ENCODE measurements at places on chromosomes 1 and 21.

DNA sequence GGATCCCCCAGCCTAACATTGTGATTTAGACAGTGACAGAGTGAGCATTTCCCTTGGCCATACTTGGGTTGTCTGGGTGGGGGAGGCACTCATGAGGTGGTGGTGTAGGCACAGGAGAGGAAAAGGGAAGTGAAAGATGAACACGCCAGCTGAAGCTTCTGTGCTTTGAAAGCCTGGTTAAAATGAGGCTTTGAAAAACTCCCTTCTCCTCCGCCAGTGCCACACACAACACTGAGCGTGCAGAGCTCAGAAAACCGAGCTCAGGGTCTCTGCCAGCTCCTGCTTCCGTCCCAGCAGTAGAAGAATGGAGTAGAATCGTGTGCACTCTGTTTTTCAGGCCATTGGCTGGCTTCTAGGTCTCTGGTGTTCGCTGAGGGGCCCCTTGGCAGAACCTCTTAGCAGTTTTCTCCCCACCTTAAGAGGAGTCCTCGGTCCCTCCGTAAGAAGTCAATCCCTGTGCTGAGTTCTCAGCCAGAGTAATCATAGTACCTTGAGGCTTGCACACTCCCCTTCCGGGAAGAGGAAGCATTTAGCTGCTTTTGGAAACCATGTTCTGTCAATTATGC is 12.9 kb downstream of the PLEKHM2 start:
- DNase-seq, result peak; percentile 61

DNA sequence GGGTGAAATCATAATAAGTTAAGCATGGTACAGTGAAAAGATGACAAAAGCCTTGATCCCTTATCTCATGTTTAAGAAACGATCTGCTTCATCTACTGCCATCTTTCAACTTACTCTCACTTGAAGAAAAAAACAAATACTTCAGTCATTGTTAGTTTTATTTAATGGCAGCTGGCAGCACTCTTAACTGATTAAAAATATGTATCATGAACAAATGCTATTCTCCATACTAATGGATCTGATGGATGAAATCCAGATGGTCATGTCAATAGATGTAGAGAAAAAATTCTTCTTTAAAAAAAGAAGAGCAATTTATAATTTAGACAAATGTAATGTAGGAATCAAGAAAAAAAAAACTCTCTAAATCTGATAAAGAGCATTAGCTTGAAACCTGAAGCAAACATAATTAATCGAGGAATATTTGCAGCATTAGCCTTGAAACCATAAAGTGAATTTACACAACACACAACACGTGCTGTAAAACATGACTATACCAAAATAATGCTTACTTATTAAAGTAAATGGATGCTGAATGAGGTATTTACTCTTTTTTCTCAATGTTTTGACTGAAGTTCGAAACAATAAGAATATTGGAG is 579.0 kb upstream of the ADAMTS5 start:
- no peak for DNase-seq

GRCh38 chr1:46983830-46984586 is 39.5 kb upstream of the CYP4X1 start:
- no peak for DNase-seq

DNA sequence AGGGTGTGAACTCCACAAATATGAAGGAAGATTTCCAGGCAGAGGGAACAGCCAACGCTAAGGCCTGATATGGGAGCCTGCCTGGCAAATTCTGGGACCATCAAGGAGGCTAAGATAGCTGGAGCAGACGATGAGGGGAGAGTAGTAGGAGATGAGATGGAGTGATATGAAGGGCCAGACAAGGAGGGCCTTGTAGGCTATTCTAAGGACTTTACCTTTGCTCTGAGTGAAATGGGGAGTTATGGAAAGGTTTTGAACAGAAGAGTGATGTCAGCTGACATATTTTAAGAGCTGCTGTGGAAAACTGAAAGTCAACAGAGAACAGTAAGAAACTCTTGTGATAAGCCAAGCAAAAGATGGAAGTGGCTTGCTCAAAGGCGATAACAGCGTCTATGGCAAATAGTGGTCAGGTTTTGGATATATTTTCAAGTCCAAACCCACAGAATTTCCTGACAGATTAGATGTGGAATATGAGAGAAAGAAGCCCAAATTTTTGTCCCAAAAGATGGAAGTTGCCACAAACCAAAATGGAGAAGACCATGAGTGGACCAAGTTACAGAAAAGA is 2.1 kb upstream of the TP53BP2 start:
- no peak for DNase-seq

DNA sequence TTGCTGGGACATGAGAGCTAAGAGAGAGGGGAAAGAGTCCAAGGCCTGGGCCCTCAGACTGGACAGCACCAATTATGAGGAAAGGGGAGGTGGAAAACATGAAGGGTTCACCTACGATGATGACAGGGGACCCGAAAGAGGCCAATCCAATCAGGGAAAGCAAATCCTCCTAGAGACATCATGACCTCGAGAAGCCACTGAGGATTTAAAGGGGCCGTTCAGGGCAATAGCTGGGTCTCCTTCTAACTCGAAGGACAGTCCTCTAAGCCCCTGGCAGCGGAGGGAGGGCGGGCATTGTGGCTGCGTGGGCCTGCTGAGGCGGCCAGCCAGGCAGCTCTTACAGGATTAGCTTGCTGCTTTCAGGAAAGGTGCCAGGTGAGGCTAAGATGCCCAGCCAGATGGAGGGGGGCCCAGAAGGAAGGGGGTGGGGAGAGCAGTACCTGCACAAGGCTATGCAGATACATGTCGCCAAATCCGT is 7.4 kb downstream of the MEF2D start:
- no peak for DNase-seq

- peak; percentile 22 for DNase-seq
Measured at GRCh38 chr1:85047472-85048295, 616 bp downstream of the MCOLN3 start.

- no peak for DNase-seq
Measured at GRCh38 chr1:25707280-25708016, 90.9 kb downstream of the MAN1C1 start.

DNA sequence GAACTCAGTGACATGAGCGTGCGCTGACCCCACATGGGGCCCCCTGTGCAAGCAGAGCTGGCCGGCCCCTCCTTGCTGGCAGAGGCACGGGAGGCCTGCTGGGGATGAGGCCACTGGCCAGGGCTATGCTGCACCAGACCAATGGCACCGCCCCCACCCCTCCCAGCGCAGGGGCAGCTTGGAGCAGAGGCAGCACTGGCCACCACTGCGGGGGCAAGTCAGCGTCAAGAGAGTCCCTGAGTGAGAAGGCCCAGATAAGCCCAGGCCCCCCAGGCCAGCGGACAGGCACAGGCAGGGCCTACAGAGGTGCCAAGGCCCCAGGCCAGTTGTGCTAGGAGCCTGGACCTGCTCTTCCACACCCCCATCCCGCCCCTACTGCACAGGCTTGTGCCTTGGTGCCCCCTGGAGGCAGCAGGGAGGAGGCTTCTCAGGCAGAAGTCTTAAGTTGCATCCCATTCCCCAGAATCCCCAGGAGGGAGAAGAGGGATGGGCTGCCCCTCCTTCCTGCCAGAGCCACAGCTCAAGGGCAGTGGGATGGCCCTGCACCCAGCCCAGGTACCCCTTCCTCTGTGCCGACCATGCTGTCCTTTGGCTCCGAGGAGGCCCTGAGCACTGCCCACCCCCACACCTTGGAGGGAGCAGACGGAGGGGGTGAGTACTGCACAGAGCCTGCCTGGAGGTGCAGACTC is 35.8 kb downstream of the EPHX1 start:
- DNase-seq, result peak; percentile 46

DNA sequence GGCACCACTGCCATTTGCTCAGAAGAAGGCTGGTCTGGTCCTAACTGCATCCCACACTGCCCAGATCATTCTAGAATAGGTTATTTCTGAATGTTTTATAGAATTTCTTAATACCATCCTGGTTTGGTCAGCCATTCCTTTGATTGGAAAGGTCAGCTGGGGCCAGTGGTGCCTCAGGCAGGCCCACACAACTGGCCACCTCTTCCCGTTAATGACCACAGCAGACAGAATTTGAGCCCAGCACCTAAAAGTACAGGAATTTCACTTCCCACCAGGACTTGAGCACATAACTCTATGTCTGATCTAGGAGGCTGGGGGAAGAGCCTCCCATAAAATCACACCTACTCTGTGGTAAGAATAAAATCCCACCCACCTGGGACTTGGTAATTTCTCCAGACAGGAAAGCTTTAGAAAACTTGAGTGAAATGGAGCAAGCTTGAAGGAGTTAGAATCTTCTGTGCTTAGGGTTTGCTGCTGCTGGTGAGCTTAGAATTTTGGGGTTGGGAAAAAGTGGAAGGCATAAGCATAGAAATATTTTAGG is 6.6 kb upstream of the PLA2G2C start:
- DNase-seq, result no peak

GRCh38 chr1:1842360-1843146 is 48.3 kb downstream of the GNB1 start:
- no peak for DNase-seq

DNA sequence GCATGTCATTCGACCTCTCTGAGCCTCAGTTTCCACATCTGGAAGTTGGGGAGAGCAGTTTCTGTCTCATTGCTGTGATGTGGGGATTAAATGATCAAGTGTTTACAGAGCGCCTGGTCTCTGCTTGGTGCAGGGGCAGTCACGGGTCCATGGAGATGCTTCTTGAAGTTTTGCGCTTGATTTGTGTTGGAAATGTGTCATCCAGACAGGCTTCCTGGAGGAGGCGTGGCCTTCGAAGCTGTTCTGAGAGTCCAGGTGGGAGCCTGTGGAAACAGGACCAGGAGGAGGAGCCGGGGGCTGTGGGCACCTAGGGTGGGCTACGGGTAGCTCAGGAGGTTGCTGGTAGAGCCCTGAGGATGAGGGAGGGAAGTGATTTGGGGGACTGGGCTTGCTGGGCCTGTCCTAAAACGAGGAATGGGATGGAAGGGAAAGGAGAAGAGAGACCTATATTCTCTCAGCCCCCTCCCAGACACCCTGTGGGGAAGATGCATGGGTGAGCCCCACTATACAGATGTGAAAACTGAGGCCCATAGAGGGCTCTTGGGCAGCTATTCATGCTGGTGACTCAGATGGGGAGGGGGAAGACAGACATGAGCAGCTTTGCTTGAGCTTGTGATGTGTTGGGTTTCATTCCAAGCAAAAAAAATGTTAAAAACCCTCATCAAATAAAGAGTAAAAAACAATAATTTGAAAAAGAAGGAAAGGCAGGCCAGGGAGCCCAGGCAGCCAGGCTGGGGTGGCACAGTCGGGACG is 107.2 kb upstream of the WNT4 start:
- DNase-seq, result no peak

GRCh38 chr1:217626321-217626720 is 4.6 kb downstream of the GPATCH2 start:
- no peak for DNase-seq

GRCh38 chr21:15138490-15138889 is 73.7 kb upstream of the NRIP1 start:
- no peak for DNase-seq

GRCh38 chr21:45497846-45498645 is 44.2 kb downstream of the SLC19A1 start:
- DNase-seq, result no peak

DNA sequence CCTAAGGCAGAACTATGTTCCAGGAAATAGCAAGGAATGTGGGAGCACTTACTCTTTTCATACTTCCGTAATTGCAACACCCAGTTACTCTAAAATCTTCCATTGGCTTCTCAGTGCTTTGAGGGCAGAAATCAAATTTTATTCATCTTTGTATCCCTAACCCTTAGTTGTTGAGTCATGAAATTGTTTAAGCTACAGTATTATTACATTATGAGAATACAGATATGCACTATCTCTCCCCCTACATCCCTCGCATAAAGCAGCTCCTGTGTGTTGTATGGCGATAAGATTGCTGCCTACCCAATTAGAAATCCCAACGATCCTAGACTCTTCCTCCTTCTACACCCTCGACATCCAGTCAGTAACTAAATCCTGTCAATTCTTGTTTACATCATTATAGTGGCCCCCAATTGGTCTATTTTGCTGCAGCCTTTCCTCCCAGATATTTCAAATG is 2.6 kb downstream of the AIDA start:
- no peak for DNase-seq

DNA sequence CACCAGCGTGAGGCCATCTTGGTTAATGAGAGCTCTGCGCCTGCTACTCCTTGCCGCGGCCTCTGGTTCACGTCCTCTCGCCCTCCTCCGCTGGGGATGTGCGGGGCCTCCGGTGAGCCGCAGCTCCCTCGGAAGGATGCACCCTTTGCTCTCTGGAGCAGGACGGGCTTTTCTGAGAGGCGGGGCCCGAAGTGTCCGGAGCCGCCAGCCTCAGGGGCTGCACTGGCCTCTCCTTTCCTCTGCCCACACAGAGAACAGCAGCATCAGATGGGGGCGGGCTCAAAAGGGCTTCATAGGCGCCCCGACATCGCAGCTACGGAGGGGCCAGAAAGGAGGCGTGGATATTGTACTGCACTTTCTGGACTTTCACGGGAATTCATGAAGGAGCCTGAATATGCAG is 284.7 kb downstream of the CAMTA1 start:
- DNase-seq, result no peak

DNA sequence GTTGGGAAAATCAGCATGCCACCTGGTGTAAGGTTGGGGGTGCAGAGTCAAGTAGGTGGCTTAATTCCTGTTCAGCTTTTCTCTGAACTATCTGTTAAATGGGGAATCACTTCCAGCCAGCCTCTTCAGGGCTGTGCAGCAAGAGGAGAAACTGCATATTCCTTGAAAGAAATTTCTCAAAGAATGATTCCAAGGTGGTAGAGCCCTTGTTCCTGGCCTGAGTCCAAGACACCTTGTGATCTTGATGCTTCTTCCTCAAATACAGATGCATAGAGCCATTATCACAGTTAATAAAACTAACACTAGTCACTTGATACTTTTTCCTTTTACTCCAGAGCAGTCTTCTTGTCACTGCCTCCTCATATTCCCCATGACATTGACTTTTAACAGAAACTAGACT is 5.2 kb downstream of the TXLNA start:
- DNase-seq, result no peak

- no peak for DNase-seq
Measured at GRCh38 chr1:63674238-63674864, 81.1 kb downstream of the PGM1 start.

- no peak for DNase-seq
Measured at GRCh38 chr1:25641329-25641725, 24.7 kb downstream of the MAN1C1 start.

DNA sequence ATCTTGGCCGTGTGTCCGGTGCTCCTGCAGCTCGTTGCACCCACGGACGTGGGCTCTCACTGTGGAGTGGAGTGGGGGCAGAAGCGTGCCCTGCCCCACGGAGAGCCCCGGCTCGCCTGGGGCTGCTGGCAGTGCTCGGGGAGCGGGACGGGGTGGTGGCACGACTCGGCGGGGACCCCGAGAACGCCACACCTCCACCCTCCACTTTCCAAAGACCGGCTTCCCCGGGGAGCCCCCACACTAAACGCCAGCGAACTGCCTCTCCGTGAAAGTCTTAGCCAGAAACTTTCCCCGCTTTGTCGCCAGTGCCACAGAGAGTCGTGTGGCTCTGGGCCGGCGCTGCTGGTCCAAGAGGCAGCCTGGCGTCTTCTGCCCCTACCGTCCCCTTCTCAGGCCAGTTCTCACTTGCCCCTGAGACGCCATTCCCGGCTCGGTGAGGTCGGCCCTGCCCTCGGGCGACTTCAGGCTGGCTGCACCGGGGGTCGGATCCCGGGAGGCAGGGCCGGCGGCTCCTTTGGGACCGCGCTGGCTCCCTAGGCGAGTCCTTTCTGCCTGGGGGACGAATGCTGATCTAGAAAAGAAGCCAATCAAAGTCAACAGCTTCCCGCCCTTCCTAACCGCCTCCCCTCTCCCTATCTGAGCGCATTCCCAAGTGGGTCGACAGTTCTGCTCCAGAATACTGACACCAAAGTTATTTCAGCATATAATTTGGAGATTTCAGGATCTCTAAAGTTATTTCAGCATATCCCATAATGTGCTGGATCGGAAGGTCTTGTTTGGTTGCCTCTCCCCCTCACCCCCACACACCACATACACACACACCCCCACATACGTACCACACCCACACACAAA is 2.6 kb upstream of the SAMD13 start:
- DNase-seq, result peak; percentile 37
